Skeletal muscle cell (primary cell): ENCODE measurements at places on chromosomes 2 and 18.

DNA sequence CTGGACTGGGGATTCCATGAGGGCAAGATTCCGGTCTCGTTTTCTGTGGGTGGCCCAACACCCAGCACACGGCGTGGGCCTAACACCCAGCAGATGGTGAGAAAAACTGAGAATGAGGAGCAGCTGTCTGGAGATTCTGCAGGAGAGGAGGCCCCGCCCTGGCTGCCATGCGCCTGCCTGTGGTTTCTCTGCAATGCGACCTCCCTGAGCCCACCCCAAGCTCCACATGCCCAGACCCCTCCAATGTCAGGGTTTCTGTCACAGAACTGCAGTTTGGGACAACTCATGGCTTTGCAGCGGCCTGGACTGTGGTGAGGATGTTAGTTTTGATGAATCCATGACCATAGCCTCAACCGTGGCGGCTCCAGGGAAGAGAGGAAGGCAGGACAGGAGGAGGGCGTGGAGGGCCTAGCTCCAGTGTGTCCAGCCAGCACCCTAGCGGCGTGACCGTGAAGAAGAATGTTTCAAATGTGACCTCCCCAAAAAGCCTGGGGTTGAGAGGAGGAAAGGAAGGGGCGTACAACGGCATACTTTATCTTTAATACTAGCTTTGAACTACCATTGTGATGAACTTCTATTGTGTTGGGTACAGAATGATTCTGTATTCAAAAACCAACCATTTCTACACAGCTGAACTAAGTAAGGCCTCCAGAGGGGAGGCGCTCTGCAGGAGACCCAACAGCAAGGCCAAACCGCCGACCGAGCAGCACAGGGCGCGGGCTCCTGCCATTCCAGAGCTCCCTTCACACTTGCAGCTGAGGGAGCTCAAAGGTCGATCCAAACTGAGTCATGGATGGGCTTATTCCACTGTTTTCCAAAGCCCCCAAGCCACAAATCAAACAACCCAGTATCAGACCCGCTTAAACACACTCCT, 3.4 kb downstream of the PXDN start:
- DNase-seq = no peak

DNA sequence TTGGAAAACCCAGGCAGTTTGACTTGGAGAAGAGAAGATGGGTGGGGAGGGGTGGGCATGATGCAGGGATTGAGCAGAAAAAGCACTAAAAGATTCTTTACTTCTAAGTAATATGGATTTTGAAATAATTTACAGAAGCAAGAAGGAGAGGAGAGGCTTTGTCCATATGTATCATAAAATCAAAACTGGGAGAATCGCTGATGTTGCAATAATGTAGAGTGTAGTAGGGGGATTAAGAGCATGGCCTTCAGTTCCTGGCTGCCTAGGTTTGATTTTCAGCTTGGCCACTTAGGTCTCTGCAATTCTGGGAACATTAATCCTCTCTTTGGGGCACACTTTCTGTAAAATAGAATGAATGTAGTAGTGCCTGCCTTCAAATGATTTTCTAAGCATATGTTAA, 1760.4 kb upstream of the CELF4 start:
- no peak for DNase-seq

DNA sequence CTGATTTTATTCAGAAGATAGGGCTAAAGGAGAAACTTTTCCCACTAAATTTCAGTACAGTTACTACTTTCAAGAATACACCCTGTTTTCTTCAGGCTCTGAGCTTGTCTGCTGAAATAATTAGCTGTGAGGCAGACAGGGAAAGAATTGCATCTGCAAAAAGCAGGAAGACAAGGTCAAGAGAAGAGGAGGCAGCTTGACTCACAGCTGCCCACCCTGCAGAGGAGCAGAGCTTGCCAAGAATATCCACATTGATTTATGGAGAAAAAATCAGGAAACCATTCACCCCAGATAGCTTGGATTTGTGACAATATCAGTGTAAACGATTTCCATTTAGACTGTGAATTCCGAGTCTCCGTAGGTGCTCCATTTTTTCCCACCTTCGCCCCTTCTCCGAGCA, 49.0 kb downstream of the ACTR2 start:
- peak; percentile 28 for DNase-seq

DNA sequence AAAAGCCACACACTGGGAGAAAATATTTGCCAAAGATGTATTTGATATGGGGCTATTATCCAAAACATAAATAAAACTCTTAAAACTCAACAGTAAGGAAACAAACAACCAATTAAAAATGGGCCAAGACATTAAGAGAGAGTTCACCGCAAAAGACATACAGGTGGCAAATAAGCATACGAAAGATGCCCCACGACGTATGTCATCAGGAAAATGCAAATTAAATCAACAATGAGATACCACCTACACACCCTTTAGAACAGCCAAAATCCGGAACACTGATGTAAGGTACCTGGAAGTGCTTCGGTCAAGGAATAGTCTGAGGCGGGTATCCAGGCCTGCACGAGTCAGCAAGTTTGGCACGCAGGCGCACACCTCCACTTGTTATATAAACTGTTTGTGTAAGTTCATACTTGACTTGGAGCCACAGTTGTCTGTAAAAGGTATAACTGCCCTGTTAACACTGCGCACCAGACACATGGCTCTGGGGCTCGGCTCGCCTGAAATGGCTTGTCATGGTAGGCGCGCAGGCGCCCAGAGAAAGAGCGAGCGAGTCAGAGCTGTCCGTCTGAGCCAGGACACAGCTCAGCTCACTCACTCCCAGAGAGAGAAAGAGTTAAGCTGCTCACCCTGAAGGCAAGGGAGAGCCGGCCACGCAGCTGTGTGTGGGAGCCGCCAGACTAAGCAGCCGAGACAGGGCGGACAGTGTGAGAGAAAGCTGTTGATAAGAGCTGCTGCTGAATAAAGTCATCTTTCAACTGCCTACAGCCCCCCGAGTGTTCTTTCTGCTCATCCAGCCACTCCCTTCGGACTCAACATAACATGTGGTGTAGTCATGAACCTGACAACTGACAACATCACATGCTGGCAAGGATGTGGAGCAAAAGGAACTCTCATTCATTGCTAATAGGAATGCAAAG, 87.3 kb downstream of the HNRNPLL start:
- DNase-seq = no peak

DNA sequence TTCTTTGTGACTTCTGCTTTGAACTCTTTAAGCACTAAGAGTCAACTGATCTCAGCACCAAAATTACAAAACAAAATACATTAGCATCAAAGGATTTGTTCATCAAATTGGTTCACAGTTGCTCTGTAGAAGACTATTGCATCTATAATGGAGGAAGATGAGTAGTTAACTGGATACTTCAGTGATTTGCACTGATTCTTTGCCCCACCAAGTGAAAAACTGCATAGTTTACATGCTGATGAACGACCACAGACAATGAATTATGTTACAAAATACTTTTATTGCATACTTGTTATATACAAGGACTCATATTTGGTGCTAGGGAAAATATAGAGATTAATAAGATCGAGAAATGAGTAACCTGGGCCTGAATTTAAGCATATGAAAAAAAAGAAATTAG, 107.2 kb downstream of the SCG2 start:
- no peak for DNase-seq

- DNase-seq = no peak
Measured at GRCh38 chr18:21660078-21660477, 44.5 kb downstream of the ABHD3 start.

GRCh38 chr18:13229001-13229671, 10.6 kb downstream of the LDLRAD4 start:
- DNase-seq = no peak

GRCh38 chr2:128754246-128754724, 435.6 kb upstream of the HS6ST1 start:
- DNase-seq = no peak

GRCh38 chr2:125267683-125268082, 1242.6 kb downstream of the CNTNAP5 start:
- DNase-seq = no peak

- no peak for DNase-seq
Measured at GRCh38 chr2:72145658-72146329, 1.9 kb downstream of the CYP26B1 start.

- no peak for DNase-seq
Measured at GRCh38 chr2:240750409-240750808, 58.7 kb downstream of the AQP12A start.

GRCh38 chr2:189157939-189158338, 21.6 kb downstream of the COL5A2 start:
- DNase-seq = no peak

DNA sequence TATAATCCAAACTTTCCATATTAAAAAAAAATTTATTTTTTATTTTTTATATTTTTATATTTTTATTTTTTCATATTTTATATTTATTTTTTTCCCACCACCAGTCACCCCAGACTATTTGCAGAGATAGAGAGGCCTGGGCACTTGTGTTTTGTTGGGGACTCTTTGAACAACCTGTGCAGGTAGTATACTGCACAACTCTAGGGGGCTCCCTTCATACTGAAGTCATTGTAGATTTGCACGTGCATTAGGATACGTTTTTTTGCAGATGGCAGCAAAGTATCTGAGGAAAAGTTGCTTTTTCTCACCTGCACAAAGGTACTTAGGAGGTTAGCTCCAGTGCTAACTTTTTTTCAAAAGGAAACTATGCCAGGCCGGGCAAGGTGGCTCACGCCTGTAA, 73.9 kb upstream of the TANC1 start:
- DNase-seq = no peak

- no peak for DNase-seq
Measured at GRCh38 chr18:10559553-10560451, 34.0 kb downstream of the NAPG start.

DNA sequence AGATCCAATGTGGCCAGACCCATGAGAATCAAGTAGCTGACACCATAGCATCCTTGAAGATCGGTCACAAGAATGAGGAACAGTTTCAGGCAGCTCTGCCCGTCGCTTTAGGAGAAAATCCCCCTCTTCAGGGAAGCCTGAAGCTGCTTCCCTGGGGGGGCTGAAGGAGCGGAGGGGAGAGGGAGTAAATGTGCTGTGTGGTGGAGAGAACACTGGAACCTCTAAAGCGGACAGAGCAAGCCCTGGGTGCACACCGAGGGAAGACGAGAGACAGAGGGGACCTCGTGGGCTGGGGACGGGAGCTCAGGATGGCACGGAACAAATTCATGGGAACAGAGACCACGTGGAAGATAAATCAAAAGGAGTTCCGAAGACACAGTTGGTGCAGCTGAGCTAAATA, 154.3 kb downstream of the NDUFA10 start:
- DNase-seq = no peak

GRCh38 chr2:106991866-106992265, 105.9 kb upstream of the ST6GAL2 start:
- no peak for DNase-seq

GRCh38 chr2:195666113-195666712, 9.2 kb downstream of the SLC39A10 start:
- no peak for DNase-seq

DNA sequence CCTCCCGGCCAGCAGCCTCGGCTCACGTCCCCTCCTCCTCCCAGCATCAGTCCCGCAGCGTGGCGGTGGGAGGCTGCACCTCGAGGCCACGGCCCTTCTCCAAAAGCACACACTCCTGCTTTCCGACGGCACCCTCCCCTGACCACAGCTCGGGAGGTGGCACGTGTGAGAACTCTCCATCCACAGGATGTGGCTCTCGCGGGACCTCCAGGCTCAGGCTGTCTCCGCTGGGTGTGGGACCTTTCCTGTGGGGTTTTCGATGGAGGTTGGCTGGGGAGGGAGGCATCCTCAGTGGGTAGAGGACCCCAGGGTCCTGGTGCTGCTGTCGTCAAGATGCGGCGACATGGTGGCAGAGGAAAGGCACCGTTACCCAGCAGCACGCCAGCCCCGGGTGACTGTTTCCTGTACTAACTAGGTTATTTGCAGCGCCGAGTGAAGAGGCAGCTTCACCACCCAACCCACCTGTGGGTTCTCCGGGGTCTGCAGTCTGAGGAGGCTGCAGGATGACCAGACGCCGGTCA, 42.8 kb upstream of the KCNG2 start:
- DNase-seq = no peak

- no peak for DNase-seq
Measured at GRCh38 chr2:178844269-178844668, 37.0 kb upstream of the TTN start.

- no peak for DNase-seq
Measured at GRCh38 chr2:84851876-84852275, 29.0 kb downstream of the TRABD2A start.

GRCh38 chr2:59378127-59378526, 1137.0 kb upstream of the FANCL start:
- DNase-seq = no peak

GRCh38 chr2:64212801-64213321, 68.6 kb upstream of the PELI1 start:
- DNase-seq = peak; percentile 86

DNA sequence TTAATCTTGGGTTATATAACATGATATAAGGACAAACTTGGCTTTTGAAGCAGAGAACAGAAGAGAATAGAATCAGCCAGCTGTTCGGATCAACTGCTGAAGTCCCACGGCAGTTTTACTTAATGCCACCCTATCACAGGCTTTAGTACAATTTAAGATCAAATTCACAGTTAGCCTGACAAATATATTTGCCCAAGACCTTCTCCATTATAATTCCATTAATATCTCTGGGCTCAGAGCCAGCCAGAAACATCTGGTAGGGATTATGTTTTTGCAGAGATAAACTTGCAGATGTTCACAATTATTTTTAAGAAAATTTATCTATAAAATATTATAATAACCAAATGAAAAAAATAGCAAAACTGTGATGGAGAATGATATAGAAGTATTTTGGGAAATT, 381.4 kb downstream of the RAD51AP2 start:
- no peak for DNase-seq

DNA sequence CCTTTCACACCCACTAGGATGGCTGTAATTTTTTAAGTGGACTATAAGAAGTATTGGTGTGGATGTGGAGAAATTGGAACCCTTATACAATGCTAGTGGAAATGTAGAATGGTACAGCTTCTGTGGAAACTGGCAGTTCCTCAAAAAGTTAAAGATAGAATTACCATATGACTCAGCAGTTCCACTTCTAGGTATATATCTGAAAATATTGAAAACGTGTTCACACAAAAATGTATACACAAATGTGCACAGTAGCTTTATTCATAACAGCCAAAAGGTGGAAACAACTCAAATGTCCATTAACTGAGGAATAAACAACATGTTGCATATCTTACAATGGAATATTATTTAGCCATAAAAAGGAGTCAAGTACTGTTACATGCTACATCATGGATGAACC, 17.7 kb downstream of the TANK start:
- DNase-seq = no peak

DNA sequence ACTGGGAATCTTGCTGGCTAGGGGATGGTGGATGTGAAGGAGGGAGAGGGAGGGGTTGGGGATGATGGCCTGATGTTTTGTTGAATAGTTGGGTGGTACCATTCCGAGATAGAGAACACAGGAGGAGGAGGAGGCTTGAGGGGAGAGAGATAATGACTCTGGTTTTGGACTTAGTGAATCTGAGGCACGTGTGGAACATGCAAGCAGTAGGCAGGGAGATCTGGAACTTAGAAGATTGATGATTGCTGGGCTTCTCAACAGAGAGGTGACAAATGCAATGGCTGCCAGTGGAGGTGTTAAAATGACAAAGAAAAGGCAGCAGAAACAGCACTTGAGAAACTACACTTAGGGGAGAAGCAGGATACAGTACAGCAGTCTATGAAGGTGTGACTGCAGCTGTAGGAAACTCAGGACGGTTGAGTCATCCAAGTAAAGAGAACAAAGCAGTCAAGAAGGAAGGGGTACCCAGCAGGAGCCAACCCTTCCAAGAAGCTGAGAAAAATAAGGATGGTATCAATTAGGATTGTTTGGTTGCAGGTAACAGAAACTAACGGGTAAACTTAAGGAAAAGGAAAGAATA, 221.4 kb upstream of the FBXO11 start:
- no peak for DNase-seq

- no peak for DNase-seq
Measured at GRCh38 chr2:179859523-179859922, 1.9 kb downstream of the ZNF385B start.

GRCh38 chr18:59744271-59744721, 47.1 kb upstream of the CCBE1 start:
- peak; percentile 92 for DNase-seq
